ENCODE measurements at places on chromosomes 16 and 17.

DNA sequence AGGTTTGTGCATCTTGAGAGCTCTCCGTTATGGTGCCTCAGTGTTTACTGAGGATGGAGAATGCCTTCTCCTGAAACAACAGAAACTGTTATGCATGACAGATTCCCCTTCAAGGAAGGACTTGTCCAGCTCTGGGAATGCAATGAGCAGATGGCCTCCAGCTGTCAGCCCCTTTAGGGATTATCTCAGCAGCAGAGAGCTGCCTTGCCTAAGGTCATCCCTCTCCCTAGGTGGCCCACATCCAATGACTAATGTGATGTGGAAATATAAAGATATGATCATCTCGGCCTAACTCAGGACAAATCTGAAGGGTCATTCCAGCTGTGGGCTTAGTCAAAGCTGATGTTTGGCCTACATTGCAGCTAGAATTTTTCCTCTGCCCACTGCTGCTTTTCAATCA is 214.3 kb upstream of the N4BP1 start:
- DNase-seq, result no peak

DNA sequence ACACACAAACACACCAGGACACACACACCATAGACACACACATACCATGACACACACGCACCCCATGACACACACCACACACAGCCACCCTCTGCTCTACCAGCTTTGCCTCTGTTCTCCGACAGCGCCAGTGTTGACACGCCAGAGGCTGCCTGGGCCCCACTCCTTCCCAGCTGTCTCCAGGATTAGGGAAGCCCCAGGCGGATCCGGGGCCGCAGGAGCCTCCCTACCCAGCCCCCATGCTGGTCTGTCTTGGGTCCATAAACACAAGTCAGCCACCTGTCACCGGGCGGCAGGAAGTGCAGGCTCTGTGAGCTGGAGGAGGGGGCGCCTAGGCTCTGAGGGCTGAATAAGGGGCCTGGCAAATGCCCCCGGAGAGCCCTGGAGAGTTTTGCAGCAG is 10.5 kb downstream of the TBC1D16 start:
- DNase-seq, result no peak

DNA sequence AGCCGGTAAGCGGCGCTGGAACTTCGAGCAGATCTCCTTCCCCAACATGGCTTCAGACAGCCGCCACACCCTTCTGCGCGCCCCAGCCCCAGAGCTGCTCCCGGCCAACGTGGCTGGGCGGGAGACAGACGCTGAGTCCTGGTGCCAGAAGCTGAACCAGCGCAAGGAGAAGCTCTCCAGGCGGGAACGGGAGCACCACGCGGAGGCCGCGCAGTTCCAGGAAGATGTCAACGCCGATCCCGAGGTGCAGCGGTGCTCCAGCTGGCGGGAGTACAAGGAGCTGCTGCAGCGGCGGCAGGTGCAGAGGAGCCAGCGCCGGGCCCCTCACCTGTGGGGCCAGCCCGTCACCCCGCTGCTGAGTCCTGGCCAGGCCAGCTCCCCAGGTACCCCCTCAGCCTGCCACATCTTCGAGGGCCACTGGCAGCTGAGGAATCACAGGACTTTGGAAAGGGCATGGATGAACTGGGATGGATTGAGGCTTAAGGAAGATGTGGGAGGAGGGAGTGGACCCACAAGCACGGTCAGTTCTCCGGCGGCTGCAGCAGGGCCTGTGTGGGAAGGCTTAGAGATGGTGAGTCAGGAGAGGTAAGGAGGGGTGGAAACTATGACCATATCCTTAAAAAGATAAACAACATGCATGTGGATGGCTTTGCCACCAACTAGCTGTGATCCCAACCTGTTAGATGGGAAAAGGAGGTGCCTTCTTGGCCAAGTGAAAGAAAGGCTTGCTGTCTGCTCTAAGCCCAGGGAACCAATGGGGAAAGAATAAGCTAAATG is 3.4 kb upstream of the LLGL2 start:
- no peak for DNase-seq

DNA sequence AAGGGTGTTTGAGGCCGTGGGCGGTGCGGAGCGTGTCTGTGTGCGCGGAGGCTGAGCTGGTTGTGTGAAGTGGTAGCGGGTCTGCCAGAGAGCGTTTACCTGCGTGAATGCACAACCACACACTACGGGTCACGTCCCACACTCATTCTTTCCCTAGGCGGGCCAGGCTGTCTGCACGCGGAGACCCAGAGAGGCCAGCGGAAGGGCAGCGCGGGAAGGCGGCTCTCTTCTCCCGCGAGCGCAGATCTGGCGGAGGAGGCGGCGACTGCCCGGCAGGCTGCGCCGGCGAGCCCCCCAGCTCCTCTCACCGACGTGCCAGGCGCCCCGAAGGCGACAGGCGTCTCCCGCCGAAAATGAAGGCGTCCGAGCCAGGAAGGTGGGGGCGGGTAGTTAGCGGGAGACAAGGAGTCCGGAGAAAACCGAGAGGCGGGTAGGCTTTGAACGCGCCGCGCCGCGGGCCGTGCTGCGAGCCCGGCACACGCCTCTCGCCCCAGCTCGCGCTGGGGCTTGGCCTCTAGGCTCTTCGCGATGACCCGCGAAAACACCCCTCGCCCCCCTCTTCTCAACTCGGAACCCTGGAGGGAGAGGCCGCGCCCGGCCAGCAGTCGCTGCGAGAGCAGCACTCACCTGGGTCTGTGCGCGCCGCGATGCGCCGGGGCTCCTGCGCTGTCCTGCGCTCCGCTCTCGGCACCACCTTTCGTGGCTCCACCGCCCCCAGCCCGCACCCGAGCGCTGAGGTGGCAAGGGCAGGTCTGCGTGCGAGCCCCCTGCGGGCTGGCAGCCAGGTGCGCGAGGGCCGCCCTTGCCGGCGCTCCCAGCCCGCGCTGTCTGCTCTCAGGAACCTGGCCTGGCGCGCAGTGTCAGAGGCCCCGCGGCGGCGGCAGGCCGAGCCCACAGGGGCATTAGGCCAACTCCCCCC is 2.0 kb upstream of the FOXF1 start:
- no peak for DNase-seq

- no peak for DNase-seq
Observed at GRCh38 chr16:57609541-57610401, 18.7 kb upstream of the ADGRG1 start.

- DNase-seq, result no peak
Observed at GRCh38 chr17:18195246-18195645, 11.6 kb downstream of the ALKBH5 start.

- DNase-seq, result peak; percentile 64
Observed at GRCh38 chr16:84825896-84826557, 6.2 kb downstream of the CRISPLD2 start.

- no peak for DNase-seq
Observed at GRCh38 chr16:30077656-30078055, 1.9 kb downstream of the PPP4C start.

DNA sequence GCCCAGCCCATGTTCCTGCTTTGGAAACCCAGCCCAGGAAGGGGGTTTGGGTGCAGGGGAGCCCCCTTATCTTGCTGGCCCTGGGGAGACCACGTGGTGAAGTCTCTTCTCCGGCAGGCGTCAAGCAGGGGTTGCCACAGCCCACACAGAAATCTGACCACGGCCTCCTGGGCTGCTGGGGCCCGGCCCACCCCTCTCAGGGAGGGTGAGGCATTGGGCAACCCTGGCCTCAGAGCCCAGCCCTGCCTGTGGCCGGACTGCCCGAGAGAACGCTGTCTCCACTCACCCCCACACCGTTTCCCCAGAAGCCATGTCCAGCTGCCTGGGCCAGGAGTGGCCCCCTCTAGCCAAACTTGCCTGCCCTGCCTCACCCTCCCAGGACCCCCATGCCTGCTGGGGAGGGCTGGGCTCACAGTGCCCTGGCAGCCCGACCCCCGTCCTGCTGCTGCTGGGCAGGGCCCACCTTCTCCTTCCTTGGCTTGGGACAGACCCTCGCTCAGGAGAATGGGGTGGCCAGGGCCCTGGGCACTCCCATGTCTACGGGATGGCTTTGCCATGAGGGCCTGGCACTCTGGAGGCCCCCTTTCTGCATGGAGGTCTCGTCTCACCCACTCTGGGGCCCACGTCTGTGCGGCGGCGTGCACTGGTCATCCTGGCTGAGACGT is 6.7 kb downstream of the RPUSD1 start:
- DNase-seq, result no peak

DNA sequence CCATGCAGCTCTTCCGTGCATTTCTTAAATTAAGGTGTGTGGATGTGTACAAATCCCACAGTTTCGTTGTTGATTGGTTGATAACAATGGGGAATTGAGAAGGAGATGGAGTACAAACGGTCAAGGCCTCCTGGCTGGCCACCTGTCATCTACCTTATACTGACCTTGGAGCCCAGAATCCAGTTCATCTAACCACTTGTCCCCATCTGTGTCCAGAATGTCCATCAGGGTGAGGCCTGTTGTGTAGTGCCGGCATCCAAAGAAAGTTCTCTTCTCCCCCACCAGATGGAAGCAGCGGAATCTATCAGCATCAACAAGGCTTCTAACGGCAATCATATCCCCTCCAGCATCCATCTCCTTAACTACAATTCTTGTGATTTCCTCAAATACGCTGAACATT is 1.5 kb downstream of the GSDMB start:
- DNase-seq, result no peak

DNA sequence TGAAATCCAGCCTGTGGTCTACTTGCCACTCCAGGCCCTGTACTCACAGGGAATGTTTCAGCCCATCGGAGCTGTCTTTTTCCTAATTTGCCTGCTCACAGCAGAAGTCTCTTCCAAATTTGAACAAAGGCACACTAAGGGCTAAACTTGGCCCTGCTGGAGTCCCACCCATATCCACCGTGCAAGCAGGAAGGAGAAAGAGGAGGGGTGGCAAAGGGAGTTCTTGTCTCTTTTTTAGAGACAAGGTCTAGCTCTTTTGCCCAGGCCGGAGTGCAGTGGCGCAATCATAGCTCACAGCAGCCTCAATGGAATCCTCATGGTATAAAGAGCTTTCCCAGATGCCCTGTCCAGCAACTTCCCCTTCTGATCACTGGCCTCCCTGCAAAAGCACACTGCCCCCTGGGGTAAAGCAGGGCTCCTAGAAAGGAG is 2.7 kb upstream of the PRM1 start:
- no peak for DNase-seq

DNA sequence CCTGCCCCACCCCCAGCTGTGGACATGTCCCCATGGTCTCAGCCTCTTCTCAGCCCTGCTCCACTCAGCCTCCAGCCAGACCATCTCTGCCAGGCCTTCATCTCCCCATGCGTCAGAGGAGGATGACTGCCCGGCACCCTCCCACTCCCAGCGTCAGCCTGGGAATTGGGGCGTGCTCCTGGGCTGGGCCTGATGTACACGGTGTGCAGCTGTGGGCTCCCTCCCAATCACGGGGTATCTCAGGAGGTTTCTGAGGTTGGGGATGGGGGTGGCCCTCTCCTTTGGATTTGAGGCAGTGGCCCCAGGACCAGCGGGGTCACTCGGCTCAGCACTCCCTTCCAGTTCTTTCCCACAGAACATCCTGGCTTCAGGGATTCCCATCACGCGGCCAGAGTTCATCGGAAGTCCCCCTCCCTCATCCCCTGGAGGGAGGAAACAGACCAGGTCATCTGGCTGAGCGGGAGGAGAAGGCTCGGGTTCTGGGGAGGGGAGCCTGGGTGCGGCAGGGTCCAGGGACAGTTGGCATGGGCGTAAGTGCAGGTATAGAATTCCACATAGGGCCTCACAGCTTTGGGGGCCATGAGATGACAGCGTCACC is 36.9 kb downstream of the SOCS3 start:
- no peak for DNase-seq

DNA sequence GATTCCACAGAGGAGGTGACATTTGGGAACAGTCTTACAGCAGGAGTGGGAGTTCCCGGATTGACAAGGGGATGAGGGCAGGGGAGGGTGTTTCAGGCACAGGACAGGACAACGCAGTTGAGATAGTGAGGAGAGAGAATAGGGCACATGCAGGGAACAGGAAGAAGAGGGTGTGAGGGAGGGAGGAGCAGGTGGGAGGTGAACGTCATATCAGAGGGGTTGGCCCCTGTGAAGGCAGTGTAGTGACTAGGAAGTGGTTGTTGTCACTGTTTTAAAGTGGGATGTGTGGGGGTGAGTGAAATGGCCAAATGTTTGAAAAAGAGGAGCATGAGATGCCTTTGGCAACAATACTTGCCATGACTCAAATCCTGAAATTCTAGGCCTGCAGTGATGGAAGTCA is 12.2 kb downstream of the PRKCB start:
- DNase-seq, result no peak

- DNase-seq, result no peak
Observed at GRCh38 chr17:41118721-41119120, 548 bp upstream of the KRTAP4-11 start.

DNA sequence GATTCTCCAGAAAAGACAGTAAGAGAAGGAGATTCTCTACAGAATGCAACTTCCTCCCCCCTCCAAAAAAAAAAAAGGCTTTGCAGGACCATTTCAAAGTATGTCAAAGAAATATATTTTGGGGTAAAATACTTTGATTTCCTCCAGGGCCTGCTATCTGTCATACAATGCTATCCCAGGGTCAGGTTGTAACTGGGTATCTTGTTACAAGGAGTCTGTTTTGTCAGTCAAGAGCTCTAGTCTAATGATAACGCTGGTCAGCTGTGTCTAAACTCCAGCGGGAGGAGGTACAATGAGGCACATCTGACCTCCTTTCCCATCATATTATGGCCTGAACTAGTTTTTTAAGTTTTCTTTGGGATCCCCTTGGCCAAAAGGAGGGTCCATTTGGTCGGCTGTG is 408.4 kb upstream of the CDH5 start:
- no peak for DNase-seq

DNA sequence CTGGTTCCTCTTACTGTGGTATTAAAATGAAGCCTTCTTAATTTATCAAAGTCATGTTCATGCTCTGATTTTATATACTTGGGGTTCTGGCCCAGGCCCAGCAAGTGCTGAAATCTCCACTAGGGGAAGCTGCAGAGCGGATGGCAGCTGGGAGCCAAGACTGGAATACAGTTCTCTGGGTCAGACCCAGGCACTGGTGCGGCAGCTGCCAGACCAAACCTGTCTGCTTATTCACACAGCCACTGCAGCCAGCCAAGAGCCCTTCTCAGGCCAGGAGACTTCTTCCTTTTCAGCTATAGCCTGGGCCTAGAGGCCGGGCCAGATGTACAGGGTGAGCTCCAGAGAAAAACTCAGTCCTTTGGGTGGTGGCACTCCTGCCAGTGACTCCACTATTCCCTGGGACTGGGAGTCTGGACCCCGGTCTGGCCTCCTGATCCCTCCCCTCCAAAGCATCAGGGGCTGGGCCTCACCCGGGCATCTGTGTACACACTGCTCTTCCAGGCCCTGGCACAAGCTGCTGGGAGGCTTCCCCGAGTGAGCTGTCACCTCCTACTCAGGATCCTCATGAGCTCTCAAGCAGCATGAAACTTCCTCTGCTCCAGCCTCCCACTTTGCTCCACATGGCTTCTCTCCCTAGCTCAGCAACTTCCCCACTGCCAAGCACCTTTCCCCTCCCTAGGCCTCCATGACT is 24.4 kb downstream of the ATP6V0D1 start:
- no peak for DNase-seq

DNA sequence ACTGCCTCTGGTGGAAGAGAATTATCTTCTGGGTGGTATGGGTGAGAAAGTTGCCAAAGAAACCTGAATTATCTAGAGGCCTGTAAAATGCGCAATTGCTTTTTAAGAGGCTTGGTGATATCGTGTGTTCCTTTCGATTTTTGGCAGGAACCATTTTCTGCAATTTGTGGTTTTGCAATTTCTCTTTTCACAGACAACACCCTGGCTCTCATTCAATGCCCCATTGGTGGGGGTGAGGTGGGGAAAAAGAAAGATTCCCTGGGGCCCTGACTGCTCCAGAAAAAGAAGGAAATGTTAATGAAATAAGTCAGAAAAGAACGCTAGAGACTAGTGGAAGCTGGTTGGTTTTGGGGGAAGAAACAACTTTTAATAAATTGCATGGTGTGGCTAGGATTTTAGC is 77.4 kb downstream of the ANKFN1 start:
- peak; percentile 55 for DNase-seq
